ENCODE measurements at places on chromosomes 5 and 9. TPM values are rescaled to one million over a fixed set of nuclear protein-coding genes. Genes with fewer than 3 reads are reported as not detected.

The ADAMTS16 gene
- polyA plus RNA-seq, result not detected

The DNAI1 gene
- polyA plus RNA-seq, result not detected

The PRR16 gene
- not detected for polyA plus RNA-seq

The ACOT12 gene
- not detected for polyA plus RNA-seq

The RPL37 gene
- polyA plus RNA-seq, result 1,994 TPM

The OTP gene
- polyA plus RNA-seq, result not detected

- DNase-seq, result no peak
These were observed 156.9 kb downstream of the UNC13B start for GRCh38 chr9:35318741-35319140.

DNA sequence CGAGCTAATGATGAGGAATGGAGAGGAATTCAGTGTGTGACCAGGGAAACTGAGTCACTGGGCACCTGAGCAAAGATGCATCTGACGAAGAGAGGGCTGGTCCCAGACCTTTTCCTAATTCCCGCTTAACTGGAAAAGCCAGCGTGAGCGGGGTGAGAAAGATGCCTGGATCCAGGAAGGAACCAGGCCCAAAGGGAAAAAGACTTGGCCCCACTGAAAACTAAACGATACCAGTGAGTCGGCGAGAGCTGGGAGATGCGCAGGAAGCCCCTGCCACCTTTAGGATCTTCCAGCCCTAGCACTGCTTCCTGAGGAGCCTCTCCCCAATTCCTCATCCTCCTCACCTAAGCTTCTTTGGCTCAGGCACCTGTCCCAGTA is 499 bp upstream of the FCHSD1 start:
- no peak for DNase-seq

GRCh38 chr9:23669776-23670175 is 156.3 kb downstream of the ELAVL2 start:
- no peak for DNase-seq

GRCh38 chr9:89635816-89636215 is 31.0 kb downstream of the GADD45G start:
- no peak for DNase-seq

- no peak for DNase-seq
These were observed 17.5 kb upstream of the NREP start for GRCh38 chr5:111774525-111774924.

DNA sequence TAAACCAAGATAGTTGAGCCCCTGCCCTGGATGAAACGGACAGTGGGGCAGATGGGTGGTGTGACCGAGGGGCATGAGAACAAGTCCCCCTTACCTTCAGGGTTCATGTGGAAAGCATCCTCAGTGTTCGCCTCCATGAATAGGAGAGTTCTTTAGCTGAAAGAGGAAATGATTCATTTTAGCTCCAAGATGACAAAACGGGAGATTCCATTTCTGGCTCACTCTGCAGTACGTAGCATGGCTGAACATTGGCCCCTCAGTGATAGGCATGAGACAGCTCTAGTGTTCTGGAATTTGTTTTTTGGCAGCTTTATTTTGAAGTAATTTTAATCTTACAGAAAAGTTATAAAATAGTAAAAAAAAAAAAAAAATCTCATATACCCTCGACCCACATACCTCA is 70.2 kb upstream of the AGXT2 start:
- DNase-seq, result no peak

GRCh38 chr5:75226916-75227315 is 9.8 kb downstream of the ANKRD31 start:
- no peak for DNase-seq

DNA sequence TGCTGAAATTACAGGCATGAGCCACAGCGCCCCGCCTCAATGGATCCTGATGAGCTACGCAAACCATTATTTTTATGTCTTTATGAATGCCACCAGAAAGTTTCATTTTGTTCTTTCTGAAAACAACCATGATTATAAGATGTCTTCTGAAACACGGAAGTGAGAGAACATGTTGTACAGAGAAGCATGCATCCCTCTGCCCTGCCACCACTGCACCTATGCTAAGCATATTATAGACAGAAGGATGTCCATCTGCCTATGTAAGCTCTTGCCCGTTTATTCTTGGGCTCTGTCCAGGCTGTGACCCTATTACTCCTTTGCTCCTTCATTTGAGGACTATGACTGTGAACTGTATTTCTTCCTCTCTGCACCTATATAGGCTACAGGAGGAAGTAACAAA is 74.3 kb downstream of the GRAMD2B start:
- no peak for DNase-seq

DNA sequence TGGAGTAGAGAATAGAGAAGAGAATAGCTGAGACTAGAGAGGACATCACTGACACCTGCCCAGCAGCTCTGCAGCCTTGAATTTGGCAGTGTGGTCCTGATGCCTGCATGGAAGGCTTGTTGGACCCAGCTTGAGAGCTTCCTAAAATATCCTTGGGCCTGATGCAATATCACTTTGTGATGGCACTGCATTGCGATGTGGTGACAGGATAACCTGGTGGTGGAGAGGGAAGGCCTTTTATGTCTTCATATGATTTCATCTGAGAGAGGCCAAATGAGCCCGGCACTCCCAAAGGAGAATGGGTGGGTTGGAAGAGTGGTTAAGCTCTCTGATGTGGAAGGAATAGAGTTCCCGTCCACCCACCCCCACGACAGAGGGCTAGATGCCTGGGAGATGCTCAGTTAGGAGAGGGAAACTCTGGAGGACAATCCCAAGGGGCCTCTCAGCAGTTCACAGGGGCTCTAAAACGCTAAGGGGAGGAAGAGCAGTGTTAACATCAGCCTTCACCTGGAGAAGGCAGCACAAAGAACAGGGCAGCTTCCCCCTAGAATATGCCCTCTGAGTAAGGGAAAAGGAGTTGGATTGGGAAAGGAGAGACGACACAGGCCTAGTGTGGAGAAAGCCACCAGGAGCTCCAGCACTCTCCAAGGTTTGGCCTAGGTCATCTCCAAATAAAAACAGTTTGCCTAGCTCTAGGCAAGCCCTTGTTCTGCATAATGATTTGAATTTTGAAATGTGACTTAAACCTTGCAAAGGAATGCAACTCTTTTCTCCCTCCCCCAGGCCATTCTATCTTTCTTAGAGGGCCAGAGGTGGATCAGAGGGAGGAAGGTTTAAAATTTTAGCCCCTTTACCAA is 99.8 kb upstream of the SSBP2 start:
- no peak for DNase-seq

GRCh38 chr5:155434267-155434666 is 420.7 kb downstream of the KIF4B start:
- no peak for DNase-seq

DNA sequence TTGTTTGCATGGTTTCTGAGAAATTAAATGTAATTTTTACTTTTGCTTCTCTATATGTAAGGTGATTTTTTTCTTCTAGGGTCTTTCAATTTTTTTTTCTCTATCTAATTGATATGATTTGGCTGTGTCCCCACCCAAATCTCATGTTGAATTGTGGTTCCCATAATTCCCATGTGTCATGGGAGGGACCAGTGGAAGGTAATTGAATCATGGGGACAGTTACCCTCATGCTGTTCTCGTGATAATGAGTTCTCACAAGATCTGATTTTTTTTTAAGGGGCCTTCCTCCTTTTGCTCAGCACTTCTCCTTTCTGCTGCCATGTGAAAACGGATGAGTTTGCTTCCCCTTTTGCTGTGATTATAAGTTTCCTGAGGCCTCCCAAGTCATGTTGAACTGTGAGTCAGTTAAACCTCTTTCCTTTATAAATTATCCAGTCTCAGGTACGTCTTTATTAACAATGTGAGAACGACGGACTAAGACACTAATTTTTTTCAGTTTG is 150.8 kb downstream of the MTRR start:
- no peak for DNase-seq

DNA sequence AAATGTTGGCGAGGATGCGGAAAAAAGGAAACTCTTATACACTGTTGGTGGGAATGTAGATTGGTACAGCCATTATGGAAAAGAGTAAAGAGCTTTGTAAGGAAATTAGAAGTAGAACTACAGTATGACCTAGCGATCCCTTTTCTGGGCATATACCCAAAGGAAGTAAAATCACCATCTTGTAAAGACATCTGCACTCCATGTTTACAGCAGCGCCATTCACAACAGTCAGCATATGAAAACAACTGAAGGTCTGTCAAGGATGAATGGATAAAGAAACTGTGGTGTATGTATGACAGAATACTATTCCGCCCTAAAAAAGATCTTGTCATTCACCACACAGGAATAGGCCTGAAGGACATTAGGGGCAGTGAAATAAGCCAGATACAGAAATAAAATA is 27.7 kb upstream of the SLC25A51 start:
- no peak for DNase-seq

GRCh38 chr5:154493274-154493673 is 15.2 kb upstream of the HAND1 start:
- no peak for DNase-seq

GRCh38 chr5:134000696-134001453 is 3.9 kb downstream of the VDAC1 start:
- no peak for DNase-seq

GRCh38 chr9:13478639-13479038 is 199.1 kb upstream of the MPDZ start:
- no peak for DNase-seq

DNA sequence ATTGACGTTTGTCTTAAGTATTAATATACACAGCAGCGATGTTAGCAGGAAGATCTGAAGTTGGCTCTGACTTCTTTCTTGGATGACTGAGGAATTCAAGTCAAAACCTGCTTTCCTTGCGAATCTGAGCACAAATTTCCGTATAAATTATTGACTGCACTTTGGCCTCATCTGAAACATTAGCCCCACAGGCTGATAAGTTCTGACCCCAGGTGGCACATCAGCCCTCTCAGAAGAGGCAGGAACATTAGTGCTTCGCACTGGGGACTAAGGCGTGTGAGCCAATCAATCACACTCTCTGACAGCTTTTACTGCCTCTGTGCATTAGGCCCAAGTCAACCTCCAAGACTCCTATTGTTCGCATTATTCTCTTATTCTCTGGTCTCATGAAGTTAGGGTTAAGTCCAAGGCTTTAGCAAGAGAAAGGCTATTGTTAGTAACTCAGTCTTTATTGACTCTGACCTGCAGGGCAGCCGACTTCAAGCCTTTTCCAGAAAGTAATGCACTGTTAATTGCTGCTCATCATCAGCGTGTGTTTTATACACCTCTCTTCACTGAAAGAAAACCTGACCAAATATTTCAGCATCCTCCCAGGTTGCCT is 84.2 kb downstream of the ZNF608 start:
- no peak for DNase-seq

GRCh38 chr9:20726144-20726543 is 42.1 kb downstream of the FOCAD start:
- DNase-seq, result no peak

DNA sequence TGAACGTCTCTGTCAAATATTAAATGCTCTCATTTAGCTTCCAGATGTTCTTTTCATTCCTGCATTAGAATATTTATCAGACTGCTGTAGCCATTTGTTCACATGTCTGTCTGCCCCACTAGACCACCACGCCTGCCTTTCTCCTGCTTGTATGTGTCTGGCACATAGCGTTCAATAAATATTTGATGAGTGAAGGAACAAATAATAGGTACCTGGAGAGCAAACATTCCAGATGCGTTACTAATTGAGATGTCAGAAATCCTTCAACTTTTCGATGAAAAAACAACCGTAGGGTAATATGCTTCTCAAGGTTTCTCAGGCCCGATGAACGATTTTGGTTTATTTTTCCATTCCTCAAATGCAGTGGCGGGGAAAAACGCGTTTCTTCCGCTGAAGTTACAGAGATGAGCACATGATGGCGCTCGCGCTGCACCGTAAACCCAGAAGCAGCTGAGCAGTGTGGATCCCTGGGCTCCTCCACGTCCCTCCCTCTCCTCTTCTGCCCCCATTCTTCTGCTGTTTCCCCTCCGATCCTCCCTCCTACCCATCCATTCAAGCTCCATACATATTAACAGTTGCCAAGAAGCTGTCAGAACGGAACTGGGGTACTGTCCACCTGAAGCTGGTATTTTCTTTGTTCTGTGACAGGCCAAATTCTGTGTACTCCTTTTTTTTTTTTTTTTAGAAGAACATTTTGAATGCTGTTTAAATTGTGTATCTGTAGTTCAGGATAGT is 245.4 kb downstream of the MPDZ start:
- no peak for DNase-seq

DNA sequence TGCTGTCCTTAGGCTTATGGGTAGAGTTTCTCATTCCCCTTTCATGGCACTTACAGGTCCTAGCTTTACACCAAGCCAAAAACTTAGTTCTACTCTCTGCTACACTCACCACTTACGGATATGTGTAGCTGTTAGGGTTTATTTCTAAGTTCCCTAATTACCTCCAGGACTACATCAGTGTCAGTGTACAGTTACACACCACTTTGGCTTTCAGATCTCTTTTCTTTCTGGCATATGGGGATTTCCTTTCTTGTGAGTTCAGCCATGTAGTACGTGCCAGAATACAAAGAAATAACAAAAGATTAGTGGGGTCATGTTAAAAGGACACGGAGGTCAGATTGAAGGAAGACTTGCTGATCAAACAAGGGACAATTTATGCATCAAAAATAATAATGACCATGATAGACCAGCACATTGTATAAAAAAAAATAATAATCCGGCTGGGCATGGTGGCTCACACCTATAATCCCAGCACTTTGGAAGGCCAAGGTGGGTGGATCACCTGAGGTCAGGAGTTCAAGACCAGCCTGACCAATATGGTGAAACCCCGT is 41.8 kb downstream of the LYRM7 start:
- no peak for DNase-seq

DNA sequence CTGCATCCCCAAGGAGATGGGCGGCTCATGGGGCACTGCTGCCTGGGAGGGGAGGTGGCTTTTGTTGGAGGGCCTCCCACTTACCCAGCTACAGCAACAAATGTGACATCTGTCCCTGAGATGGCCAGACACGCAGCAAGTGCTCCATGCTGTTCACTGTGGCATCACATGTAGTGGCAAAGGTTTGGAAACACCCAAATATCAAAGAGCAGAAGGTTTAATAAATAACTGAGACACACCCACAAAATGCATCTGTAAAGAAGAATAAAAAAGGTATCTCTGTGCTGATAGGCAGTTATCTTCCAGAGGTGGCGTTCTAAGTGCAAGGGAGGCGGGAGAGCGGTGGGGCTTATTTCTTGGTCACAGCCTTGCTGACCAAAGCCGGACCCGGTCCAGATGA is 23.3 kb upstream of the CLPTM1L start:
- no peak for DNase-seq

GRCh38 chr9:96009690-96010472 is 134.4 kb downstream of the ERCC6L2 start:
- peak; percentile 64 for DNase-seq

- no peak for DNase-seq
These were observed 4.8 kb downstream of the PRSS3 start for GRCh38 chr9:33799928-33800704.

- DNase-seq, result no peak
These were observed 672 bp upstream of the SUSD3 start for GRCh38 chr9:93057703-93058354.

- DNase-seq, result no peak
These were observed 85.6 kb downstream of the PTTG1 start for GRCh38 chr5:160507221-160507721.

- DNase-seq, result no peak
These were observed 35.9 kb upstream of the PUM3 start for GRCh38 chr9:2879803-2880202.

GRCh38 chr9:136965771-136966484 is 11.4 kb upstream of the PTGDS start:
- DNase-seq, result peak; percentile 44
